ENCODE measurements at places on chromosomes 3 and 15.

GRCh38 chr3:42539871-42540714, 37.6 kb downstream of the VIPR1 start:
- DNase-seq, result peak; percentile 76

DNA sequence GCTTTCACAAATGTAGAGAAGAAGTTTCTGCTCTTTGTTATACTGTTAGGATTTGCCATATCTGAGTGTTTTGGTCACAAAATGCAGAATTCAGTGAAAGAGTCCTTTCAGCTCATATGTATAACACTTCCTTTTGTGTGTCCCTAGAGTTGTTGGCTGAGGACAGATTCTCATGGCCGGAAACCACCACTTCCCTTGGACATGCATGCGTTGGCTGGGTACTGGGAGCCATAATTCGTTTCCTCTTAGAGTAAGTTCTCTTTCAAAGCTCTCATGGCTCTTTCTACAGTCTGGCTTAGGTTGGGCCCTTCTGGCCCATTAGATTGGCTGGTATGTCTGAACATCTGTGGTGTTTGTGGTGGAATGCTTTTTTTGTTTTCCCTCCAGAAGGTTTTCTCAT, 298.5 kb downstream of the DIPK2A start:
- DNase-seq, result no peak

DNA sequence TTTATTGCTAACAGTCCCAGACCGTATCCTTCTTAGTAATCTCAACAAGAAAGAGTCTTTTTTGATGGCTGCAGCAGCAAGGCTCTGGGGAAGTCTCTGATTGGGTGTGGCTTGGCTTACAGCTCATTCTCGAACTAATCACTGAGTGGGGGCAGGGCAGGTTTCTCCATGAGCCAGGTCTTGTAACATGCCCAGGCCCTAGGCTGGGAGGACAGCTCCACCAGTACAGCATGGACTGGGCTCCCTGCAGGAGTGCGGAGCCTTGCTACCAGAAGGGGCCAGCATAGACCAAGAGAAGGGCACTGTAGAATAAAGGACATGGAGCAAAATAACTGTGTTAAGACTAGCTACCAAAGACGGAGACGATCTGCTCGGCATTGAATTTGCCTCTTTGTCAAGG, 7.2 kb downstream of the CD276 start:
- no peak for DNase-seq

- DNase-seq, result peak; percentile 69
These were observed 19.6 kb upstream of the TASOR start for GRCh38 chr3:56702490-56703315.

DNA sequence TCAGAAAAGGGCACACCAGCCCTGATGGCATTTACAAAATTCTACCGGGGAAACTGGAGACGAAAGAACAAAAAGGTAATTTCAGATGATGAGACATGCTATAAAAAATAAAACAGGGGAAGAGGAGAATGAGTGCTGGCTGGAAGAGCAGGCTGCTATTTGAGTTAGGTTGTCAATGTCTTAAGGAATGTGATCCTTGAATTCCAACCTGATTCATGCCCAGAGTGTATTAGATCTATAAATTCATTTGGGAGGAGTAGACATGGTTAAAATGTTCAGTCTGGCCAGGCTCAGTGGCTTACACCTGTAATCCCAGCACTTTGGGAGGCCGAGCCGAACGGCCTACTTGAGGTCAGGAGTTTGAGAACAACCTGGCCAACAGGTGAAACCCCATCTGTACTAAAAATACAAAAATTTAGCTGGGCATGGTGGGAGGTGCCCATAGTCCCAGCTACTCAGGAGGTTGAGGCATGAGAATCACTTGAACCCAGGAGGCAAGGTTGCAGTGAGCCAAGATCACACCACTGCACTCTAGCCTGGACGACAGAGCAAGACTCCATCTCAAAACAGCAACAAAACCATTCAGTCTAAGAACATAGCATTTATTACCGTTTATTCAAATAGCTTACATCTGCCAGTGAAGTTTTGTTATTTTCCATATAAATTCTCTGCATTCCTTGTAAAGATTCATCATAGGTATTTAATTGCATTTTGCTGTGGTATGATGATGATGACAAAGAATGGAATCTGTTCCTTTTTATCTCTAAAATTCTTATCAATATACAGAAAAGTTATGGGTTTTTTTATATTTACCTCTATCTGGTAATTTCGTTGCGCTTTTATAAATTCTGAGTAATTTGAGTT, 126.7 kb upstream of the NR2E3 start:
- DNase-seq, result no peak

DNA sequence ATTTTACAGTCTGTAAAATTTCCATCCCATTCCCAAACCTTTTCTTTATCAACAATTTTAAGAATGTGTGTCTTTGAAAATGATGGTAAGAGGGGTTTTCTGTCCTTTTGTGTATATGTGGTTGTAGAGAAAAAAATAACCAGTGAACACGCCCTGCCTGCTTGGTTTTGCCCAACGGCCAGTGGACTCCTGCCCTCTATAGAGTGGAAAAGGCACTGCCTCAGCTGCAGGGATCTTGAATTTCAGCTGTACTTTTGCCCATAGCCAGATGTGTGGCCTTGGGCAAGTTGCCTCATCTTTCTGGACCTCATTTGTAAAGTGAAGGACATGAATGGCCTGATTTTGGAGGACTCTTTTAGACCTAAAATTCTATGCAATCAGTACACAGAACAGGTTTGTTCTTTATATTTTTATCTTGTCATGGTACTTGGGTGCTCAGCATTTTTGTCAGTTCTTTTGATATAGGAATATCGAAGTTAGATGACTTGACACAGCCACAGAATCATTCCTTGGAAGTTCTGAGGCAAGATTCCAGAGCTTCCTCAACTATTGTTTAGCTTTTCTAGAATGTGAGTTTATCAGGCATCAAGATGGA, 81.0 kb downstream of the CLDN11 start:
- peak; percentile 45 for DNase-seq

DNA sequence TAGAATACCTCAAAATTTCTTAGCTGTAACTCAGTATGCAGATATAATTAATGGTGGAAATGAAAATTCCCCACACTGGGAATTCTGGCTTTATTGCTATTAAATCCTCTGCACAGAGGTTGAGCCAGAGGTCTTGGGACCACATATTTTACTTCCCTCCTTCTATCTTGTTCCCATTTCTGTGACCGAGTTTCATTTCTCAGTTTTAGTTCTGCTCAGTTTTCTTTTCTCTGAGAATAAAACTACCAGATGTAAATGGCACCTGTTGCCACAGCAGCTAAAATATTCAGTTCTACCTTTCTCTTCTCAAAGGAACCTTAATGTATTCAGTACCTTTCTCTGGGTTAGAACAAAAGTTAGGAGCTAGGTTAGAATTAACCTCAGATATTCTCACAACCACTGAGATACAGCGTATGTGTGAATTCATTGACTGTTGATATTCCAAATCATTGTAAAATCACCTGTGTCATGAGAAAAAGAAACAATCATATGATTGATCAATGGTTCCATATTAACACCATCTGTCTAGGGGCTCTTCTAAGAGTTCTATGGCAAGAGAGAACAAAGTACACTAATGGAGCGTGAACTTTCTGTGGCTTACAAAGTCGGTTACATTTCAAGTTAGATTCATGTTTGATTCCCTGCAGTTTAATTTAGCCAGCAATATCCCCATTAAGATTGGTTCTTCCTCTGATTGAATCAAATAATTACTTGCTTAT, 374.1 kb downstream of the EFHB start:
- no peak for DNase-seq

DNA sequence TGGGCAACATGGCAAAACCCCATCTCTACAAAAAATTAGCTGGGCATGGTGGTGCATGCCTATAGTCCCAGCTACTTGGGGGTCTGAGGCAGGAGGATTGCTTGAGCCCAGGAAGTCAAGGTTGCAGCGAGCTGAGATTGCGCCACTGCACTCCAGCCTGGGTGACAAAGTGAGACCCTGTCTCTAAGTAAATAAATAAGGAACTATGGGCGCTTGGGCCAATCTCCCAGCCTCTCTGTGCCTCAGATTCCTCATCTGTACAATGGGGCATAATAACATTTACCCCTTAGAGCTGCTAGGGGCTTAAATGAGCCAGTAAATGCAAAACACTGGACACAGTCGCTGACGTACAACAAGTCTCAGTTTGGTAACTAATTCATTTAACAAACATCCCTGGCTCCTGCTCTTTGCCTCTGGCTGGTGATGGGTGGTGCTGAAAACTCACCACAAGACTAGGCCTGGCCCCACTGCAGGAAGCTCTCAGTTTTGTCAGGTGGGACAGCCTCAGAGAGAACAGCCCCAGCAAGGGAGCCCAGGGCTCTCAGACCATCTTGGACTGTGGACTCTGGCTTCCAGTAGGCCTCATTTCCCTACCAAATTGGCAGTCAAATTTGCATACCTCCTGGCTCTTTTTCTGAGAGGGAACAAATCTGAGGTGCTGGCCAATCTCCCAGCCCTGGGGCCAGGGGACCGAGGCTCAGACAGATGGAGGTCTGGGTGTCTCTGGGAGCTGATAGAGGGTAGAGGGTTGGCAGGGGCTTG, 6.4 kb upstream of the TBC1D2B start:
- no peak for DNase-seq

DNA sequence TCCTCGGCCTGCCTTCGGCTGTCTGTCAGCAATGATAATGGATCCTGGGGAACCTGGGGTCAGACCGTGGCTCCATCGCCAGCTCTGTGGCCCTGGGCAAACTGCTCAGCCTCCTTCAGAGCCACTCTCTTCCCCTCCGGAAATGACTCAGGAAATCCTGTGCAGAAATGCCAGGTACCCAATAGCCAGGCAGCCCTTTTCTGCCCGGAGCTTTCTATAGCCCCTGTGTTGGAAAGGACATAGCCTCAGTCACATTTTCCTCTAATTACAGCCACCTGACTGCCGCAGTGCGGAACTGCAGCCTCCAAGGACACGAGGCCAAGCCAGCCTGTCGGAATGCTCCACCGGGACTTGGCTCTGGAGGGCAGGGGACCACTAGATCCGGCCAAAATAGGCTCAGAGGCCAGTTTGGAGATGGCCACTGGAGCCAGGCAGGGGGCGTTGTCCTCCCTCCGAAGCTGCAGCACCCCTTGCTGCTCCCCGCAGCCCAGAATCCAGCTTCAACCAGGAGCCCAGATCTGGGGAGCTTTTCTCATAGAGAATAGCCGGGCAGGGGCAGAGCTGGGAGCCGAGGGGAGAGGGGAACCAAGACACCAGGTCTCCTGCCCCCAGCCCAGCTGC, 11.6 kb upstream of the ZXDC start:
- no peak for DNase-seq

- peak; percentile 46 for DNase-seq
These were observed 8.4 kb downstream of the GOLM2 start for GRCh38 chr15:44296625-44297524.

DNA sequence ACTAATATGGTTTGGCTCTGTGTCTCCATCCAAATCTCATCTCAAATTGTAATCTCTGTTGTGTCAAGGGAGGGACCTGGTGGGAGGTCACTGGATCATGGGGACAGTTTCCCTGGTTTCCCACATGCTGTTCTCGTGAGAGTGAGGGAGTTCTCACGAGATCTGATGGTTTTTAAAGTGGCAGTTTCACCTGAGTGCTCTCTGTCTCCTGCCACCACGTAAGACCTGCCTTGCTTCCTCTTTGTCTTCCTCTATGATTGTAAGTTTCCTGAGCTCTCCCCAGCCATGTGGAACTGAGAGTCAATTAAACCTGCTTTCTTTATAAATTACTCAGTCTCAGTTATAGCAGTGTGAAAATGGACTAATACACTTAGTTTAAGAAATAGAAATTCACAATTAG, 228.9 kb downstream of the CD47 start:
- DNase-seq, result no peak

DNA sequence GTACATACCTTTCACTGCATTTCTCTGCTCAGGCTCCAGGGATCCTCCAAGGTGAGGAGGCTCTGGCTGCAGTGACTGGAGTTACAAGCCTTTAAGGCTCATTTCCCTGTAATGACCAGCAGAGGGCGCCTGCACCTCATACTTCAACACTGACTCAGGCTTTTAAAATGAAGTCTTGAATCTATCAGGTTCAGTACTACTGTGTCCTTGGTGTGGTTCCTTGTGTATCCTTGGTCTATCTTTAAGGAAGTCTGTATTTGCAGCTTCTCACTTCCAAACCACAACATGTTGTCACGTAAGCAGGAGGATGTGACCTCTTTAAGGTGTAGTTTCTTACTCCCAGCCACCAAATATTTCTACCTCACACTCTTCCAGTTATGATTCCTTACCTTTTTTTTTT, 122.5 kb upstream of the ZBED2 start:
- DNase-seq, result peak; percentile 81

GRCh38 chr3:49788056-49788455, 1.7 kb upstream of the IP6K1 start:
- no peak for DNase-seq

- no peak for DNase-seq
These were observed 708.9 kb downstream of the NTRK3 start for GRCh38 chr15:87547470-87548181.

GRCh38 chr3:108474581-108474980, 35.8 kb downstream of the MYH15 start:
- DNase-seq, result no peak

DNA sequence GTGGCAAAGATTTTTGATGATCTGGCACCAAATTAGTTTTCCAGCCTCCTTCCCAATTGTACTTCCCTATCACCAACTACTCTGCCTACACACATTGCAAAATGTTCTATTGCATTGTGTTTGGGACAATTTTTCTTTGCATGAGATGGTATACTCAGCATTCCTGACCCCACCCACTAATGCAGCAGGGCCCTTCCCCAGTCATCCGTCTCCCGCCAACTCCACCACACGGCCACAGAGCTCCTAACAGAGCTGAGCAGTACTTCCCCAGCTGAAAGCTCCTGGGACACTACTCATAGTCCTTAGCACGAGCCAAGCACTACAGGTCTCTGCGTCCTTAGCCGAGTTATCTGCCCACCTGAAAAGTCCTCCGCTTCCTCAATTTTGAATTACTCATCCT, 34.2 kb downstream of the TXNRD3 start:
- no peak for DNase-seq

GRCh38 chr3:132550579-132551305, 46.3 kb upstream of the ACKR4 start:
- DNase-seq, result no peak

DNA sequence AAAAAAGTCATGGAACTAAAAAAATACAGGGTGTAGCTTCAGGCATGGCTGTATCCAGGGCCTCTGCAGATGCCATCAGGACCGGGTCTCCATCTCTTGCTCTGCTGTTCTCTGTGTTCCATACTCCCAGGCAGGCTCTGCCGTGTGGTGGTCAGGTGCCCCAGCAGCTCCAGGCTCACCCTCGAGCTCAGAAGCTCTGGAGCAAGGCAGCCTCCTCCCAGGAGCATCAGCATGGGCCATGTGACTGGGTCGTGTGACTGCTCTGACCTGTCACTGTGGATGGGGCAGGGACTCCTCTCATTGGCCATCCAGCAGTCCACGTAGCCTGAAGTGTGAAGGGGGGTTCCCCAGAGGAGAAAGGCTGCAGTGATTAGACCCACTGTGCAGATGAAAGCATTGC, 8.5 kb downstream of the FBLN2 start:
- no peak for DNase-seq

- DNase-seq, result no peak
These were observed 96.5 kb downstream of the ARHGEF26 start for GRCh38 chr3:154217671-154218070.

DNA sequence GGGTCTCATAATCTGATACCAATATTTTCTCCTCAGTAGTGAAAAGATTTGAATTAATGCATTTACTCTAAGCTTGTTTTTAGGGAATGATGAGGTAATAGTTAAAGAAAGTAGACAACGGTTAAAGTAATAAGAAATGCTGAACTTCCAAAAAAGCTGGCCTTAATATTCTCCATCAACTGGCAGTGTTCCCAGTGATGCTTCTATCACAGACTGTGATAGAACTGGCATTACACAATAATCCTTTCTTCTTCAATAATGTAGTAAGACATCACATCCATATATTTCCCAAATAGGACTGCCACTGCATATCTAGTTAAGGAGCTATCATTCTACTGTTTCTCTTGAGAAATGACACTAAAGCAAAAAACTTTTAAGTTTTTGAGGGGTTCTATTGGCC, 188.7 kb downstream of the IL5RA start:
- DNase-seq, result no peak
